ENCODE measurements at places on chromosomes 13 and 19.
A peak's percentile ranks its signal among the peaks of the same experiment; 100 is the strongest.

- no peak for DNase-seq
Measured at GRCh38 chr13:71359641-71360040, 507.4 kb downstream of the DACH1 start.

DNA sequence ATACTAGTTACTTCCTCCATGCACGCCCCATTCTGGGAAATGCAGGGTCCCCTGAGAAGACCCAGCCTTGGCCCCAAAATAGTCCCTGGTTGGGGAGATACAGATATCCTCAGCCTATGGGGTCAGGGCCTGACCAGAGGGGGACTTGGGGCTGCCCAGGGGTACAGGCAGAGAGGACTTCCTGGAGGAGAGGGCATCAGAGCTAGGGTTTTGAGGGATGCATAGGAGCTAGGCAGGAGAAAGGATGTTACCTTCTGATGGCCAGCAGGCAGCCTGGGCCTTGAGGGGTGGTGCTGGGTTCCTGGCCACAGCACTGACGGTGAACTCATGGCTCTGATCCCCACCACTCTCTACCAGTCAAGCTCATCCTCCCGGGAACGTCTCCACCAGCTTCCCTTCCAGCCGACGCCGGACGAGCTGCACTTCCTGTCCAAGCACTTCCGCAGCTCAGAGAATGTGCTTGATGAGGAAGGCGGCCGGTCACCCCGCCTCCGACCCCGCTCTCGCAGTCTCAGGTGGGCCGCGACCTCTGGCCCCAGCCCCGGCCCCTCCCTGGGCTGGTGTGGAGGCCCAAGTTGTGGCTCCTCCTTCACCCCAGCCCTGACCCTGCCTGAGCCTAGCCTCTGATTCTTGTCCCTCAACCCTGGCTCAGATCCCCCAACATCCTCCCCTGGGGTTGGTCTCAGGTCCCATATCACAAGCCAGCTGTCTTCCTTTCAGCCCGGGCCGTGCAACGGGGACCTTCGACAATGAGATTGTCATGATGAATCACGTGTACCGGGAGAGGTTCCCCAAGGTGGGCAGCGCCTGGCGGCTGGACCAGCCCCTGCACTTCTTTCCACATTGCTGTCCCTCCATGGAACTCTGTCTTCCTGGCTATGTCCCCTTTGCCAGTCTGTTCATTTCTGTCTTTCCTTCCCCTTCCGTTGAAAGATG lies 25.6 kb downstream of the MAST3 start:
- no peak for DNase-seq

DNA sequence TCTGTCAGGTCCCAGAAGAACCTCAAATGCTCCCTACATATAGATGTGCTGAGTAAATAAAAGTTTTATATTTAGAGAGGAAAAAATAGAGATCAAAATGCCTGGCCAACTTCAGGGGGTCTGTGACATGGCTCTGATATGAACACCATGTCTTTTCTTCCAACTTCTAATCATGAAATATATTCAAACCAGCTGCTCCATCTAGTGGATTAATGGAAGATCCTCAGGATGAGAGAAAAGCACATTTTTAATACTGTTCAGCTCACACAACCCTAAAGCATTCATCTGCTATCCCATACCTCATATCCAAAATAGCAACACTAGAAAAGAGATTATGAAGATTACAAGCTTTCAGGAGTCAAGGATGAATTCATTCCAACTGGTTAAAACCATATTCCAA lies 56.0 kb upstream of the DOCK9 start:
- DNase-seq: no peak

GRCh38 chr19:13484166-13484565 lies 22.1 kb downstream of the CACNA1A start:
- no peak for DNase-seq

DNA sequence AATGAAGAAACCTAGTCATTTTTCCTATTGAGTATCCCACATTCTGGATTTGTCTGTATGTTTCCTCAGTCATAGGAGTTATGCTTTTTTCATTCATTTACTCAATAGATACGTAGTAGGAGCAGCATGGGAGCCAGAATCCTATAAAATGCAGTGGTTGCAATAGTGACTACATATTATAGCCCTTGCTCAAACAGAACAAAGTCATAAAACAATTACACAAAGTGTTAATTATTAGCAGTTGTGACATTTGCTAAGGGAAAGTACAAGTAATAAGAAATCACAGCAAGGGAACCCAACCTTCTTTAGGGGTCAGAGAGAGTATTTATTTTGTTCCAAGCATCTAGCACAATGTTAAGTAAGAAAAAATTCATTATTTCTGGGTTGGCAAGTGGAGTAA lies 27.7 kb upstream of the POU4F1 start:
- DNase-seq: no peak

- DNase-seq: no peak
Measured at GRCh38 chr13:67645874-67646467, 415.8 kb upstream of the PCDH9 start.

DNA sequence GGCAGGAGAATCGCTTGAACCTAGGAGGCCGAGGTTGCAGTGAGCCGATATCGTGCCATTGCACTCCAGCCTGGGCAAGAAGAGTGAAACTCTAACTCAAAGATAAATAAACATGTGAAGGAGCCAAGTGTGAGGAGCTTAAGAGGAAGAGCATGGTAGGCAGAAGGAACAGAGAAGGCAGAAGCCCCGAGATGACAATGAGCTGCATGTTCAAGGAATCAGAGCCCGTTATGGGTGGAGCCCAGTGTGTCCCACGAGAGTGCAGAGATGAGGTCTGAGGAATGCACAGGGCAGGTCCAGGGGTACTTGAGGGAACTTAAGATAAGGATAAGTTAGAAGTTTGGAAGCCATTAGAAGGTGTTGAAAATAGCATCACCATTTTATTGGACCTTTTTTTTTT lies 716 bp downstream of the FPR2 start:
- DNase-seq: no peak

- no peak for DNase-seq
Measured at GRCh38 chr13:75705395-75705794, 69.3 kb downstream of the LMO7 start.

- DNase-seq: no peak
Measured at GRCh38 chr13:111623208-111623607, 302.8 kb downstream of the TEX29 start.

- DNase-seq: peak; percentile 95
Measured at GRCh38 chr19:48872884-48873475, 759 bp downstream of the PPP1R15A start.

- no peak for DNase-seq
Measured at GRCh38 chr13:21402586-21403307, 56.4 kb downstream of the ZDHHC20 start.

DNA sequence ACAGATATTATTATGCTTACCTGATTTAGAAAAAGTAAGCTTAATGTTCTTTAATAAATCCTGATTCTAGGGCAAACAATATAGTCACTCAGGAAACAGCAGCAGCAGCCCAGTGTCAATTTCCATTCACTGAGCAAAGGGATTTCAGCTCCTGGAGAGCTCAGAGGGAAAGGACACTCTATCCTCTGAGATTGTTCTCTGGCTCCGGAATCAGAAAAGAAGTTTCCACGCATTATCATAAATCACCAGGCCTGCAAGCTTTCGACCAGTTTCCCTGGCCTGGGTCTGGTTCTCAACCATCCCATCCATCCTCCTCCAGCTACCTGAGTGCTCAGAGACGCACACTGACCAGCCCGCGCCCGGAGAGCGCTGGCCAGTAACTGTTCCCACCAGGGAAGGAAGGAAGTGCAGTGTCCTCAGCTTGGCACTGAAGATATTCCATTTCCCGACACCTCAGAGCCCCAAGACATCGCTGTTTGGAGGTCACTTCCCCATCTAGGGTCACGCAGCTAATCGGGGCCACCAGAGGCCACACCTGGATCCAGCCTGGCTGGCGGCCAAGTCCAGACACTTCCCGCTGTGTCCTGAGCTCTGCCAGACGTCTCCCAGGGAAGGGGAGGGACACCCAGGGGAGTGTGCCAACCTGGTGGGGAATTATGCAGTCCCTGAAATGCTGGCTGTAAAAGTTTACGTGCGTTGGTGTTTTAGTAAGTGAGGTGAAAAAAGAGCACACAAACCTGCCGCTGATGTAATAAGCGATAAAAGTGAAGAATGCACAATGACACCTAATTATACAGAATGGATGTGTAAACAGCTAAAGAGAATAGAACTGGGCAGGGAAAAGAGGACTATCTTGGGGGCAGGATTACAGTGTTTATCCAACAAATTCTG lies 29.1 kb downstream of the EPS15L1 start:
- no peak for DNase-seq
